Activated CD8-positive, alpha-beta memory T cell treated with anti-CD3 and anti-CD28 coated beads, Interleukin-2, amount 10 ng/mL, durations not matched to agents 7 days and 5 days (primary cell): ENCODE measurements at places on chromosomes 11 and 22. TPM values are rescaled to one million over a fixed set of nuclear protein-coding genes. Genes with fewer than 3 reads are reported as not detected.

- peaks cover 14% of the 10 kb centered on the region for H3K27me3 ChIP-seq
- H3K27ac ChIP-seq: no peak overlapping the region
- H3K4me3 ChIP-seq: no peak overlapping the region
- H3K36me3 ChIP-seq: no peaks in the 10 kb centered on the region
- H3K4me1 ChIP-seq: no peaks in the 10 kb centered on the region
Measured at GRCh38 chr11:71182791-71183677, 69.3 kb downstream of the SHANK2 start.

TPBGL gene
- total RNA-seq: 0.15 TPM

FAR1 gene
- total RNA-seq: 57.0 TPM

TRIM49 gene
- total RNA-seq: not detected

GRCh38 chr11:64035576-64035975, at the start of gene FLRT1:
FLRT1 (plus strand) TSS chr11:64035931; CDS start chr11:64116268, 80,337 bp downstream.
- peaks cover 42% of the 10 kb centered on the region for H3K27me3 ChIP-seq
- H3K27ac ChIP-seq: no peak within 1 kb of the TSS
- H3K36me3 ChIP-seq: no peaks in the 10 kb centered on the region
- no peak for DNase-seq
- no peak within 1 kb of the TSS for H3K4me3 ChIP-seq
- peaks cover 3% of the 10 kb centered on the region for H3K4me1 ChIP-seq

- H3K27me3 ChIP-seq: no peaks in the 10 kb centered on the region
- H3K27ac ChIP-seq: peak overlapping the region; percentile 98
- peaks cover 42% of the 10 kb centered on the region for H3K36me3 ChIP-seq
- DNase-seq: no peak
Measured at GRCh38 chr11:66617155-66617834, 865 bp downstream of the RBM14 start.

DNA sequence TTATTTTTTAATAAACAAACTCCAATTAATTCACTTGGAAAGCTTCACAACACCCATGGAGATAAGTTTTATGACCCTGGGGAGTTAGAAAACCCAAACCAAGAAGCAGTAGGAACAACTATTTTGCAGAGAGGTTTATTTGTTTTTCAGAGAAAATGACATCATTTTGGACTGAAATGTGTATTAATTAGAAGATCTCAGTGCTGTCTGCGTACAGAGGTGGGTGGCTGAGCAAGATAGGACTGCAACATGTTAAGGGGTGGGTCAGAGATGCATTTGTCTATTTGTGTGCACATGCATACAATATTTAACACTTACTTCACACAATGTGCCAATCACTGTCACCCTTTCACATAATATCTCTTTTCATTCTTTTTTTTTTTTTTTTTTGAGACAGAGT, 1.1 kb downstream of the SCGB1A1 start:
- H3K27me3 ChIP-seq: peaks cover 9% of the 10 kb centered on the region
- H3K4me3 ChIP-seq: no peak overlapping the region
- no peak overlapping the region for H3K27ac ChIP-seq
- no peak for DNase-seq
- H3K4me1 ChIP-seq: peaks cover 7% of the 10 kb centered on the region

CNTF gene
- total RNA-seq: 3.4 TPM

DNA sequence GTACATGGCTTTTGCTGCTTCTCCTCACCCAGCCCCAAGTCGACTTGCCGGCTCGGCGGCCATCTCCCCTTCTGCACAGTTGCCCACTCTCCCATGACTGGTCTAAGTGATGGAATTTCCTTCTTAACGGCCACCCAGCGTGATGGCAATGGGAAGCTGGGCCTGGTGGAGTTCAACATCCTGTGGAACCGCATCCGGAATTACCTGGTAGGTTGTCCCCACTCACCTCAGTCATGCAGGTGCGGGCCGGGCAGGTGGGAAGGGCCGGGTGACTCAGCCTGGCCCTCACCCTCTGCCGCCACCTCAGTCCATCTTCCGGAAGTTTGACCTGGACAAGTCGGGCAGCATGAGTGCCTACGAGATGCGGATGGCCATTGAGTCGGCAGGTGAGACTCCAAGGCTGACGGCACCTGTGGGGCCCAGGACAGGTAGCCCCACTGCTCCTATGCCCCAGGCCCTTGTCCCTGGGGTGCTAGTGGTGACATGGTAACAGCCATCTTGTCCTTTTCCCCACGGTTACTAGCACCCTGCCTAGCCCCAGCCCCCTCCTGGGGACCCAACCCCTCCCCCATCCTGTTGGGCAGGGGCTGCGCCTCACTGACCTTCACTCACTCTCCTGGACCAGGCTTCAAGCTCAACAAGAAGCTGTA, 28.1 kb downstream of the CAPN1 start:
- no peak overlapping the region for H3K4me3 ChIP-seq
- no peak for DNase-seq
- no peaks in the 10 kb centered on the region for H3K27me3 ChIP-seq
- H3K27ac ChIP-seq: no peak overlapping the region
